ENCODE measurements at places on chromosomes 3 and 15. TPM values are rescaled to one million over a fixed set of nuclear protein-coding genes. Genes with fewer than 3 reads are reported as not detected.

DNA sequence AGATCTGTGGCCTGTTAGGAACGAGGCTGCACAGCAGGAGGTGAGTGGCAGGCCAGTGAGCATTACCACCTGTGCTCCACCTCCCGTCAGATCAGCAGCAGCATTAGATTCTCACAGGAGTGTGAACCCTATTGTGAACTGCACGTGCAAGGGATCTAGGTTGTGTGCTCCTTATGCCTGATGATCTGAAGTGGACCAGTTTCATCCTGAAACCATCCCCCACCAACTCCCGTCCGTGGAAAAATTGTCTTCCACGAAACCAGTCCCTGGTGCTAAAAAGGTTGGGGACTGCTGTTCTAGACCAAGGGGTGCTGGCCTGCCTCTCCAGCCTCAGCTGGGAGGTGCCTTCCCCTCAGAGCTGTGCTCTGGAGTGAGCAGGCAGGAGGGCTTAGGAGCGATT, 61.4 kb downstream of the RPLP1 start:
- H3K4me1 ChIP-seq, result no peaks in the 10 kb centered on the region
- H3K4me3 ChIP-seq, result no peak overlapping the region
- no peaks in the 10 kb centered on the region for H3K36me3 ChIP-seq
- no peak for DNase-seq
- H3K27me3 ChIP-seq, result no peaks in the 10 kb centered on the region

DNA sequence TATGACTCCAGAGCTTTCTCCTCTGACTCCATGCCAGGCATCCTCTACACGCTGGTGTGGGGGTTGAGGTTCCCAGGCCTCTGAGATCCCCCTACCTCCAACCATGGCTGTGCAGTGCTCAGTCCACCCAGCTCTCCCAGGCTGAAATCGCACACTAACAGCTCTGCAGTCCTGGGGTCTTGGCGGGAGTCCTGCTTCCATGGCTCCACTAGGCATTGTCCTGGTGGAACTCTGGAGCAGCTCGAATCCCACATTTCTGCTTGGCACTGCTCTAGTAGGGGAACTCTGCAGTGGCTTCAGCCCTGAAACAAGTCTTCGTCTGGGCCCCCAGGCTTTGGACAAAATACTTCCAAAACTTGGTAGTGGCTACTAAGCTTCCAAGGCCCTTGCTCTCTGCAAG, 50.7 kb downstream of the ROPN1B start:
- DNase-seq, result no peak
- peaks cover 1% of the 10 kb centered on the region for H3K36me3 ChIP-seq
- no peaks in the 10 kb centered on the region for H3K4me1 ChIP-seq
- H3K4me3 ChIP-seq, result no peak overlapping the region

GRCh38 chr3:127652246-127652995, 20.3 kb upstream of the ABTB1 start:
- no peaks in the 10 kb centered on the region for H3K4me1 ChIP-seq
- no peaks in the 10 kb centered on the region for H3K36me3 ChIP-seq
- H3K27ac ChIP-seq, result no peak overlapping the region
- H3K27me3 ChIP-seq, result no peaks in the 10 kb centered on the region

ZNF148 gene
- total RNA-seq, result 65.3 TPM

RPLP1 gene
- 735 TPM for total RNA-seq

- no peaks in the 10 kb centered on the region for H3K27me3 ChIP-seq
- no peak for DNase-seq
- no peak overlapping the region for H3K27ac ChIP-seq
- peaks cover 7% of the 10 kb centered on the region for H3K36me3 ChIP-seq
- H3K4me3 ChIP-seq, result no peak overlapping the region
Measured at GRCh38 chr15:74858369-74858740, 14.8 kb downstream of the SCAMP2 start.

DNA sequence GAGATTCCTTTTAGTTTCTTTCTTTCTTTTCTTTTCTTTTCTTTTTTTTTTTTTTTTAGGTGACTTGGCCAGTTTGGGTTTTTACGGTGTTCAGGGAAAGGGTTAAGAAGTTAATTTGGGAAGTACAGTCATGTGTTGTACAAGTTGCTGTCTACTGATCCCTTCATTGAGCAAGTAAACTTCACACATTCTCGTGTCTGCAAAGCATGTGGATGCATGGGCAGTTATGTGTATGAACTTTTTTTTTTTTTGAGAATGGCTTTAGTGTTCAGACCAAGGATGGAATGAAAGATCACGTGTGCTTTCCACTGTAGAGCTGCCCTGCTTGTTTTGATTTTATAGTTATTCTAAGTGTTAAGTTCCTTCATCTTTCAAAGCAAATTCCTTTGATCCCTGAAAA, 132.3 kb downstream of the PGPEP1L start:
- H3K4me3 ChIP-seq, result no peak overlapping the region
- no peak for DNase-seq
- no peaks in the 10 kb centered on the region for H3K36me3 ChIP-seq

GRCh38 chr3:170848292-170848917, 21.6 kb downstream of the RPL22L1 start:
- H3K27ac ChIP-seq, result no peak overlapping the region
- no peak for DNase-seq
- no peak overlapping the region for H3K4me3 ChIP-seq

GRCh38 chr3:158050461-158050860, 55.8 kb downstream of the SHOX2 start:
- DNase-seq, result no peak
- no peak overlapping the region for H3K4me3 ChIP-seq
- H3K36me3 ChIP-seq, result no peaks in the 10 kb centered on the region
- H3K27me3 ChIP-seq, result no peaks in the 10 kb centered on the region

- H3K4me1 ChIP-seq, result peaks cover 11% of the 10 kb centered on the region
- no peaks in the 10 kb centered on the region for H3K36me3 ChIP-seq
- peak; percentile 43 for DNase-seq
- H3K27ac ChIP-seq, result no peak overlapping the region
Measured at GRCh38 chr15:51726302-51727073, 11.0 kb downstream of the LYSMD2 start.

FBXO45 gene
- total RNA-seq, result 6.0 TPM

CACNA1D gene
- total RNA-seq, result 7.1 TPM

DNA sequence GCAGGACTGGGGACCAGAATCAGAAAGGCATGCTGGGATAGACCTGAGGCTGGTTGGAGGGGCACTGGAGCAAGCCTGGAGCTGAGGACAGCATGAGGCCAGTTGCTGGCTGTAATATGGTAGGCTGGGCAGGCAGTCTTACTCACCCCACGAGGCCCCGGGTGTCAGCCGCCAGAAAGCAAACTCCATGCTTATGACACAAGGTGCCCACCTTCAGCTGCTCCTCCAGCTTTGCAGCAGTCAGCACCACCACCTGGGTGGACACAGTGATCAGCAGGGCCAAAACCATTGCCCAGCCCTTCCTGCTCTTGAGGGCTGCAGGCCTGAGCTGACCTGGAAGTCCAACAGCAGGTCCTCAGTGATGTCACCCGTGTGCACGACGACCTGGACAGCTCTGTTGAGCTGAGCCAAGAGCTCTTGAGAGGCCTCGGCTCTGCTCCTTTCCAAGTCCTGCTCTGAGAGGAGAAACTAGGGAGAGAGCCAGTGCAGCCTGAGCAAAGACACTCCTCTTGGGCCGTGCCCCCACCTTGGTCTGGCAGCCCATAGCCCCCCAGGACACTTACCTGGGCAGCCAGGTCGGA, 747 bp downstream of the UBA7 start:
- peak overlapping the region; percentile 92 for H3K27ac ChIP-seq
- peaks cover 15% of the 10 kb centered on the region for H3K4me1 ChIP-seq
- no peaks in the 10 kb centered on the region for H3K27me3 ChIP-seq
- peak overlapping the region; percentile 33 for H3K4me3 ChIP-seq
- H3K36me3 ChIP-seq, result peaks cover 6% of the 10 kb centered on the region

CCDC51 gene
- total RNA-seq, result 8.6 TPM

DNA sequence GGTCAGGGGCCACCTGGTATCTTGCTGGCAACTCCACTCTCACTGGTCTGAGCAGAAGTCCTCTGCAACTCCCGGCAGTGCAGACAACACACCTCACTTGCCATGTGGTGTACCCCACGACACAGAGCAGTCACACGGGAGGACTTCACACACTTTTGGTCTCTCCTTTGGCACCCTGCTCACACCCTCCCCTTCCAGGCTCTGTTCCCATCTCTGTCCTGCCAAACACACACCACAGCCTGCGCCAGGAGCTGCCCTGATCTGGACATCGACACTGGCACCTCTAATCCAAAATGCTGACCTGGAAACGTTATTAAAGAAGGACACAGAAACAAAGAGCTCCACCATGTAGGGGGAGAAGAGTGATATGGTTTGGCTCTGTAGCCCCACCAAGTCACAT, 57.2 kb downstream of the SLC41A3 start:
- H3K27me3 ChIP-seq, result no peaks in the 10 kb centered on the region
- H3K36me3 ChIP-seq, result peaks cover 10% of the 10 kb centered on the region
- H3K4me1 ChIP-seq, result no peaks in the 10 kb centered on the region
- no peak for DNase-seq

PIGZ gene
- 0.46 TPM for total RNA-seq

- no peaks in the 10 kb centered on the region for H3K27me3 ChIP-seq
- H3K4me3 ChIP-seq, result no peak overlapping the region
- H3K36me3 ChIP-seq, result no peaks in the 10 kb centered on the region
Measured at GRCh38 chr15:66394472-66394871, 7.8 kb downstream of the MAP2K1 start.

DNA sequence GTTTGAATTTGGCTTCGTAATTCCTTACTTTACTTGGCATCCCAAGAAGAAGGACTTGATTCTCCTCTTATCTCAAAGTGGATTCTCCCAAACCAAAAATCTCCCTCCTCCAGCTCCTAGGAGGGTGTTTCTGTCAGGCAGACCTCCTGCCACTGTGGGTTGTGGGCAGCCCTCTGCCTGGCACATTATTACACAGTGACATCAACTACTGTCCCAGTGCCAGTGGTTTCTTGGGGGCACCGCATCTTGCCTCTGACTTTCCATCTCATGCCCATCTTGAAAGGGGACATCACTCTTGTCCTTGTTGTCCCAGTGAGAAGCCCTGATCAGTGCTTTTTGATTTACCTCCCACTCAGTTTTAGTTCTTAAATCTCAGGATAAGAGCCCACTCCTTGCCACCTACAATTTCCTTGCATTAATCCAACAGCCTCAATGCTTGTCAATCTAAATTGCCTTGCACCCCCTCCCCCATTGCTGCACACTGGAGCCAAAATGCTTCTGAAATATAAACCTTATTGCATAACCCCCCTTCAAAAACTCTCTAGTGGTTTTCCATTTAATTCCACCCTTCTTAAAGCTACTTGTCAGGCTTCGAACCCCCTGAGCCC, 81.0 kb downstream of the TRAK1 start:
- H3K27me3 ChIP-seq, result no peaks in the 10 kb centered on the region
- no peak overlapping the region for H3K4me3 ChIP-seq
- H3K4me1 ChIP-seq, result peaks cover 7% of the 10 kb centered on the region
- no peak overlapping the region for H3K27ac ChIP-seq
- no peaks in the 10 kb centered on the region for H3K36me3 ChIP-seq
- no peak for DNase-seq

DNA sequence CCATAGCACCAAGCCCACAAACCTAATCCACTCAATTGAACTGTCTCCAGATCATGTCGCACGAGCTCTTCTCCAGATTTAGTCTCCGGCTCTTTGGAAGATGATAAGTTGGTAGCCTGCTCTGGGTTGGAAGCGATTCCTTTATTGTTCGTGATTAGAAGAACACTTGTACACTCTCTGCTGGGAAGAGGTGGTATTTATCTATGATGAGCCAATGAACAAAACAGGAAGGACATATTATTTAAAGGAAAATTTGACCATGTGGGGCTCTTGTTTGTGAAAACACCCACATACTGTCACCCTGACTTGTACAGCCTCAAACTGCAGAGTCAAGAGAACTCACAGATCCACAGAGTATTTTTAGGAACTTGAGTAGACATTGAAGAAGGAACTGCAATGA, 54.4 kb downstream of the MYZAP start:
- peaks cover 11% of the 10 kb centered on the region for H3K4me1 ChIP-seq
- no peaks in the 10 kb centered on the region for H3K27me3 ChIP-seq
- no peak for DNase-seq
- no peak overlapping the region for H3K4me3 ChIP-seq
- no peak overlapping the region for H3K27ac ChIP-seq
- no peaks in the 10 kb centered on the region for H3K36me3 ChIP-seq

All from thyroid gland (tissue), 4 donors.